ENCODE measurements at places on chromosomes 12 and 14. TPM values are rescaled to one million over a fixed set of nuclear protein-coding genes. Genes with fewer than 3 reads are reported as not detected.

The RFX4 gene
- total RNA-seq, result not detected

- DNase-seq, result no peak
Measured at GRCh38 chr12:12486661-12487240, 75.9 kb downstream of the DUSP16 start.

GRCh38 chr12:3034067-3034750 is 43.0 kb upstream of the TSPAN9 start:
- peak; percentile 58 for DNase-seq

GRCh38 chr14:101078170-101078891 is 174.8 kb upstream of the RTL1 start:
- no peak for DNase-seq

The IFI27L2 gene
- 29.1 TPM for total RNA-seq
